ENCODE measurements at places on chromosomes 1 and 21.
A peak's percentile ranks its signal among the peaks of the same experiment; 100 is the strongest.

DNA sequence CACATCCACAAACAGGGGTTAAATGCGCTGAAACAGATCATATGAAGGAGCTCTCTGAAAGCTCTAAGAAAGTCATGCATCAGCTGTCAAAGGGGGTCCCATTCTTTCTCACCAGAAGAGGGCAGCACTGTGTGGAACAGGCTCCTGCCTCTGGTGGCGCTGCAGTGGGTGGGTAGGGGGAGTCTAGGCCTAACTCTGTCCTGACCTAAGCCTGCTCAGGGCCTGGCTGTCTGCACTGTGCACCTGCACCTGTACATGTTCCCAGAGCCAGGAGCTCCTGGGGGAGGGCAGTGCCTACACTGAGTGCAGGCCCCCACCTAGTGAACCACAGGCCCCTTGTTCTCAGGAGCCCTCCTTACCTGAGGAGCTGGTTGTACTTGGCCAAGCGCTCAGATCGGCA lies 16.0 kb downstream of the ENO1 start:
- no peak overlapping the region for H3K4me3 ChIP-seq
- no peak for DNase-seq
- H3K4me1 ChIP-seq = peaks cover 68% of the 10 kb centered on the region
- no peaks in the 10 kb centered on the region for H3K27me3 ChIP-seq
- H3K36me3 ChIP-seq = peaks cover 94% of the 10 kb centered on the region
- peak overlapping the region; percentile 45 for H3K27ac ChIP-seq

- H3K36me3 ChIP-seq = no peaks in the 10 kb centered on the region
- no peak overlapping the region for H3K27ac ChIP-seq
- peaks cover 8% of the 10 kb centered on the region for H3K4me1 ChIP-seq
- H3K27me3 ChIP-seq = peaks cover 40% of the 10 kb centered on the region
- no peak overlapping the region for H3K4me3 ChIP-seq
Observed at GRCh38 chr1:26957306-26957705, 3.0 kb downstream of the KDF1 start.

GRCh38 chr1:62573675-62574074 lies 23.6 kb upstream of the ANGPTL3 start:
- no peak for DNase-seq
- H3K27ac ChIP-seq = no peak overlapping the region
- no peaks in the 10 kb centered on the region for H3K27me3 ChIP-seq
- peaks cover 3% of the 10 kb centered on the region for H3K36me3 ChIP-seq
- no peak overlapping the region for H3K4me3 ChIP-seq

GRCh38 chr1:15405106-15405850 lies 4.4 kb upstream of the EFHD2 start:
- no peak overlapping the region for H3K27ac ChIP-seq
- peaks cover under 1% of the 10 kb centered on the region for H3K36me3 ChIP-seq
- H3K27me3 ChIP-seq = peaks cover 38% of the 10 kb centered on the region
- no peak overlapping the region for H3K4me3 ChIP-seq
- H3K4me1 ChIP-seq = peaks cover 21% of the 10 kb centered on the region

DNA sequence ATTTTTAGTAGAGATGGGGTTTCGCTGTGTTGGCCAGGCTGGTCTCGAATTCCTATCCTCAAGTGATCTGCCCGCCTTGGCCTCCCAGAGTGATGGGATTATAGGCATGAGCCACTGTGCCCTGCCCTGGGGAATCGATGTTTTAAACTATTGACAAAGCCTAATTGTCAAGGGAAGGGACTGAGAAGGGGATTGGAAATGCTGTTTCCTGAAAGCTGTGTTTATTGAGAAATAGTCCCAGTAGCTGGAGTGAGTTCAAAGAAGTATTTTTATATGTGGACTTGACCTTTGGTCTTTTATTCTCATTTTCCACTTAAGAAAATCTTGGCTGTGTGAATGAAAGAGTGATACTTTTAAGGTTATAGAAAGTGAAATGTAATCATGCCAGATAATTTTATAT lies 47.5 kb downstream of the KIF1B start:
- H3K4me1 ChIP-seq = peaks cover 13% of the 10 kb centered on the region
- no peaks in the 10 kb centered on the region for H3K27me3 ChIP-seq
- DNase-seq = no peak
- H3K4me3 ChIP-seq = no peak overlapping the region

DNA sequence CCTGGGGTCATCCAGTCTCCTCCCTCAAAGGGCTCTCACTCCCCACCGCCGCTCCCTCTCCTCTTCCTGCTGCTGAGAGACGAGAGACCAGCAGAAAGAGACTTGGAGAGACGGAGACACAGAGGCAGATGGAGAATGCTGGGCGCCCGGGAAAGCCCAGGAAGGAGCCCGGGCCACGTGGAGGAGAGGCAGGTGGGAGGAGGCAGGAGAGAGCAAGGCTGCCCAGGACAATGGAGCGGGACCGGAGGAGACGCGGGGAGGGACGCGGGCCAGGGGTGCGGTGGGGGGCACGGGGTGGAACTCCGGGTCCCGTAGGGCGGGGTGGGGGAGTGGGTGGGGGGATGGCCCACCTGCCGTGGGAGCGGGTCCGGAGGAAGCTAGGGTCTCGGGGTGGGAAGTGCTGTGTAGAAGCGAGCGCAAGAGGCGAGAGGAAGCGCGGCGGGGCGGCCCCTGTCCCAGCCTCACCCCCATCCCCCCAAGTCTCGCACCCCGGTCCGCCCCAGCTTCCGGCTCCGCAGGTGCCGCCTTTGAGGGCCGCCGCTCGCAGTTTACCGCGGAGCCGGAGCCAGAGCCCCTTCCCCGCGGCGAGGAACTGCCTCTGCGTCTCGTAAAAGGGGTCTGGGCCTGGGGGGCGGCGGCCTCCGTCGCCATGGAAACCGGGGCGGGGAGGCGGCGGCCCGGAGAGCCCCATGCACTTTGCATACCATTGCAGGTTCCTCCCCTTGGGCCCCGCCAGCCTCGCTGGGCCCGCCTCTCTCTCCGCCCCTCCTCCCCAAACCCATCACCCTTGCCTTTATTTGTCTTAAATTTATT lies 11.7 kb upstream of the EPHA2 start:
- no peak overlapping the region for H3K27ac ChIP-seq
- DNase-seq = peak; percentile 60
- peaks cover 11% of the 10 kb centered on the region for H3K27me3 ChIP-seq
- H3K4me1 ChIP-seq = peaks cover 35% of the 10 kb centered on the region
- H3K4me3 ChIP-seq = no peak overlapping the region

Data from activated CD4-positive, alpha-beta memory T cell treated with anti-CD3 and anti-CD28 coated beads, Interleukin-2, amount 10 ng/mL, durations not matched to agents 7 days and 5 days (primary cell).